ENCODE measurements at places on chromosomes 13 and 19.

- no peak for DNase-seq
Measured at GRCh38 chr13:51599444-51600176, 15.3 kb downstream of the WDFY2 start.

- no peak for DNase-seq
Measured at GRCh38 chr13:102309110-102309509, 92.7 kb downstream of the FGF14 start.

GRCh38 chr19:49231804-49232203 lies 74.2 kb downstream of the TRPM4 start:
- DNase-seq, result no peak

DNA sequence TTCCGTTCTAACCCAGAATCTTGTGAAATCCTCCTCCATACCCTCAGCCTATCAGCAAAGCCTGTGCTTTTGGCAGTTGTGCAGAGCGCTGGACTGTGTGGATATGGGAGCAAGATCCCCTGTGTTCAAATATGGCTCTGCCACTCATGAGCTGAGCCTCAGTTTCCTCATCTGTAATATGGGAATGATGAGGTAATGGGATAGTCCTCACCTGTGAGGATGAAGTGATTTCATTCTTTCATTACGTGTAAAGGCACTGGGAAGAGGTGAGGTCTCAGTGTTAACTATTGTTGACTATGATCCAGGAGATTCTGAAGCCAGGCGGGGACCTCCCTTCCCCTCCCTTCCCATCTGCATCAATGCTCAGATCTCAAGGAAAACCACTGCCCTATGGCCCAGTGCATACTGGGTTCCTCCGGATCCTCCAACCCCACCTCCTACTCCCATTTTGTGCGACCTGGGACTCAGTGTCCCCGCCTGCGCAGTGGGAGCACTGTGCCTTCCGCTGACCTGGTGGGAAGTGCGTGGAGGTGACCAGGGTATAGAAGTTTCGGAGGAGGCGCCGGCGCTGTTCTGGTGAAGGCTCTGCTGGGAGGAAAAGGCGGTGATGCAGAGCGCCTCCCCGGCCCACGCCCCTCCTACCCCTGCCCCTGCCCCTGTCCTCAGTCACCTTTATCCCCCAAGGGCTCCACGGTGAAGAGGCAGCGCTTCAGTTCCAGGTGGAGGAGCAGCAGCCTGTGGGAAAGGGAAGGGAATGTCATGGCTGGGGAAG lies 5.0 kb downstream of the FUZ start:
- DNase-seq, result no peak

- DNase-seq, result no peak
Measured at GRCh38 chr13:35139591-35139990, 197.5 kb downstream of the NBEA start.

GRCh38 chr19:54918499-54918898 lies 12.6 kb downstream of the NCR1 start:
- DNase-seq, result no peak

DNA sequence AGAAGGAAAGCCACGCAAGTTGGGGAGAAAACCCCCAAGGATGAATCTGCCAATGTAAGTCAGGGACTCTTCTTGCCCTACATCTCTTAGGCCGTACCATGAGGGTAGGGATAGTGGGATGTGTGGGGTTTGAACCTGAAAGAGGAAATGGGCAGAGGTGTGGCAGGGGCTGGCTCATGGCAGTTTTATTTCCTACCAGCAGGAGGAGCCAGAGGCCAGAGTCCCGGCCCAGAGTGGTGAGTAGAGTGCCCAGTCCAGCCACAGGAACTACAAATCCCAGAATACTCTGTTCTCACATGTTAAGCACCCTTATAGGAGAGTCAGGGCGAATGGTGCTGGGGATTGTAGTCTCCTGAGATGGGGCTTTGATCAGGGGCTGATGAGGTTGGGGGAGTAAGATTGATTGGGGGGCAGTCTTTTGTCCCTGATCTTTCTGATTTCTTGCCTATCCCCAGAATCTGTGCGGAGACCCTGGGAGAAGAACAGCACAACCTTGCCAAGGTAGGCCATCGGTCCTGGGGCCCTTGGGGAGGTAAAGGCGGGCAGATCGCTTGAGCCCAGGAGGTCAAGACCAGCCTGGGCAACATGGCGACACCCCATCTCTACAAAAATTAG lies 16.5 kb downstream of the VASP start:
- peak; percentile 20 for DNase-seq

DNA sequence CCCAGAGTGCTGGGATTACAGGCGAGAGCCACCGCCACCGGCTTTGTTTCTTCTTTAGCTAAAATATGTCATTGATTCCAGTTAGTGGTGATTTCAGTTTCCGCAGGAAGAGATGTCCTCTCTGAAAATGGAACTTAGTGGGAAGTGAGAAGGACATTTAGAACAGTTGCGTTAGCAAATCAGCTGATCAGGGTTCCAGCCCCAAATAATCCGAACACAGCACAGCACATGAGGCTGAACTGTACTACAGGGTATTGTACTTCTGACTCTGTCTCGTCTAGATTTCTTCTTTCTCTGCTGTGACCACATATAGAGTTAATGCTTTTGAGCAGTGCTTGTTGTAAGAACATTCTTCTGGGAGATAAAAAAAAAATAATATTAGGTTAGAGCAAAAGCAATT lies 314.4 kb downstream of the MYO16 start:
- DNase-seq, result no peak

DNA sequence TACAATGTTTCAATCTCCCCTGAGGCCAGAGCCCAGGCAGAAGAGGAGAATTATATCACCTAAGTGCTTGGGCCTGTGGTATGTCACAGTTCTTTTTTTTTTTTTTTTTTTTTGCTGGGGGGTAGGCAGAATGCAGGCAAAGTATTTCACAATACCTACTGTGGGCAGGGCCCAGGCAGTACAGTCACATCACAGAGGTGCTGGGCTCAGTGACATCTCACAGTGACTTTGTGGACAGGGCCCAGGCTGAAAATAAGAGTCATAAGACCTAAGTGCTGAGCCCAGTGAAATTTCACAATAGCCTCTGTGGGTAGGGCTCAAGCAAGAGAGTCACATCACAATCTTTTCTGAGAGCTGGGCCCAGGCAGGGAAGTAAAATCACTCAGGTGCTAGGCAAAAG lies 15.9 kb upstream of the ZNF208 start:
- DNase-seq, result no peak

- DNase-seq, result no peak
Measured at GRCh38 chr19:45729800-45730290, 851 bp downstream of the FBXO46 start.

- no peak for DNase-seq
Measured at GRCh38 chr13:101584331-101584730, 131.9 kb downstream of the ITGBL1 start.

Measured in stimulated activated CD8-positive, alpha-beta memory T cell treated with anti-CD3 and anti-CD28 coated beads, Interleukin-7, amount 100 ng/mL, for 1 hour (primary cell).